ENCODE measurements at places on chromosomes 7 and 10. TPM values are rescaled to one million over a fixed set of nuclear protein-coding genes. Genes with fewer than 3 reads are reported as not detected.
A peak's percentile ranks its signal among the peaks of the same experiment; 100 is the strongest.

Gene SPDYE2
- not detected for total RNA-seq

Gene CPED1
- total RNA-seq: 71.4 TPM

GRCh38 chr7:138948403-138948802, 32.8 kb downstream of the KIAA1549 start:
- peak; percentile 18 for DNase-seq

DNA sequence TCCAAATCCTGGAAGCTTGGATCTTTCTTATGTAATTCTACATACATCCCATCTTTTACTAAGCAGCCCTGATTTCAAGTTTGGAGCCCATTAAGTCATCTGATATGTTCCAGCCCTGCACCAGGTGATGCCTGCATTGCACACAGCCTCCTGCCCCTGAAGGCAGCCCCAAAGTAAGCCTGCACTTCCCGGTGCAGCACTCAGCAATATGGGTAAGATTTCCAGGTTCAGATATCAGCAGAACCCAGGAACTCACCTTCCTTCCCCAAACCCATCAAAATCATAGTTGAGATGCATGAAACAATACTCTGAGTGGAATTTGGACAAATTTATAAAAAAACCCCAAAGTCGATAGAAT, 333 bp upstream of the DDC start:
- DNase-seq: no peak

DNA sequence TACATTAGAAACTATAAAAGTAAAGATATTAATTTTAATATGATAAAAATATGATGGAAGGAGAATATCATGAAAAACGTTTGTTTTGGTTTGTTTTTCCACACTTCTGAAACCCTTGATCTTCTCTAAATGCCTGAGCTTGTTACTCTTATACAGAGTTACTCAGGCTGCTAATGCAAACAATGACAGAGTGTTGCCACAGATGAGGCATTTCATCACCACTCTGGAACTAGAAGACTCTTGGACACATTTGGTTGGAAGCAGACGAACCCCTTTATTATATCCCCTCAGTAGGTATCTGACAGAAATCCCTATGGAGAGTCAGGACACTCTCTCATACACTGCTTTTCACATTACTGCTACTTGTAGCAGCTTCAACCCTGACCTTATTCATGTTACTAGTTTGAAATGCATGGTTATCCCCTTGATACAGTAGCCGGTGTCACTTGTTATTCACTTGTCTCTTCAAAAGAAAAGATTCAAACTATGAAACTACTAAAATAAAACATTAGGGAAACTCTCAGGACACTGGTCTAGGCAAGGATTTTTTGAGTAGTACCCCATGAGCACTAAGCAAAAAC, 66.9 kb downstream of the SEMA3C start:
- DNase-seq: peak; percentile 65

Measured in LHCN-M2 (cell line).